ENCODE measurements at places on chromosomes 7 and 10.
A peak's percentile ranks its signal among the peaks of the same experiment; 100 is the strongest.

- DNase-seq, result no peak
These were observed 64.4 kb upstream of the HECTD2 start for GRCh38 chr10:91345716-91346115.

- DNase-seq, result no peak
These were observed 775.3 kb upstream of the POM121L12 start for GRCh38 chr7:52260046-52260665.

DNA sequence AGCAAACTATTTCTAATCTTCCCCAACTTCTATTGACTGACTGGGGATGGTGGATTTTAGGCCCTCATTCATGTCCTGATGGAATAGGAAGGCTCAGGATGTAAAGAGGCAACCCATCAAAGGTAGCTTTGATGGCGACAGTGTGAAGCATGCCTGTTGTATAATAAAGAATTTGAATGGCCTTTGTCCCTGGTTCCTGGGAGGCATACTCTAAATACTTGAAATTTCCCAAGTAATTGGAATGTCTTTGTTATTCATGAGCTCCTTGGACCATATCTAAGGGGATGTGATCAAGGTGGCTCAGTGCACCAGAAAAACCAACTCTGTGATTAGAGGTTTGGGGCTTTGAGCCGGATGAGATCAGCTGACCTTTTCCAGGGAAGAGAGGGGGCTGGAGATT, 264.5 kb upstream of the NEBL start:
- DNase-seq, result no peak

DNA sequence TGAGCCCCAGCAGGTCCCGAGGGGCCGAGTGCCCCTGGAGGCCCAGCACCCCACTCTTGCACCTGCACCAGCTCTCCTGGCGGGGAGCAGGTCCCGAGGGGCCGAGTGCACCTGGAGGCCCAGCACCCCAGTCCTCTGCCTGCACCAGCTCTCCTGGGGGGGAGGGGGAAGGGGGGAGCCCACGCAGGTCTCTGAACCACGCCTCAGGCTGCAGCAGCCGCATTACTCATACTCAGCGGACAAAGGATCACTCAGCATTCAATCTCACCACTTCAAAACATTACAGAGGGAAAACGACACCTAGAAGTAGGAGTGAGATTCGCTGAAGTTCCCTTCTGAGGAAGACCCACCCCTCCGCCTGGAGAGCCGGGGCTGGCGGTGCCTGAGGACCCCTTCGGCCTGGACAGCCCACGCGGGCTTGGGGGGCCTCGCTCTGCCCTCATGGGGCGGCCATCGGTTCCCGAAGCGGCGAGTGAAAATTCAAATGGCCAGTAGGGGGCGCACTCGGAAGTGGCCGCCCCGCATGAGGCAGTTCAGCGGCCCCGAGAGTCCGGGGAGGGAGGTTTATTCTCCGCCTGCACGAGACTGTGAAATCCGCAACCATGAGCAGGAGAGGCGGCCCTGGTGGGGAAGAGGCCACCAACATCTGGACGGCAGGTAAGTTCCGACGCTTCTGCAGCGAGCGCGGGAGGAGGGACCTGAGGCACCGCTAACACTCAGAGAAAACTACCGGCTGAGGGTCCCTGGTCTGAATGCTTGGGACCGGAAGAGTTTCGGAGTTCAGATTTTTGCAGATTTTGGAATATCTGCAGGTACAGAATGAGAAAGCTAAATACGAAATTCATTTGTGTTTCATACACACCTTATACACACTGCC, 1.1 kb upstream of the GPER1 start:
- DNase-seq, result peak; percentile 92

DNA sequence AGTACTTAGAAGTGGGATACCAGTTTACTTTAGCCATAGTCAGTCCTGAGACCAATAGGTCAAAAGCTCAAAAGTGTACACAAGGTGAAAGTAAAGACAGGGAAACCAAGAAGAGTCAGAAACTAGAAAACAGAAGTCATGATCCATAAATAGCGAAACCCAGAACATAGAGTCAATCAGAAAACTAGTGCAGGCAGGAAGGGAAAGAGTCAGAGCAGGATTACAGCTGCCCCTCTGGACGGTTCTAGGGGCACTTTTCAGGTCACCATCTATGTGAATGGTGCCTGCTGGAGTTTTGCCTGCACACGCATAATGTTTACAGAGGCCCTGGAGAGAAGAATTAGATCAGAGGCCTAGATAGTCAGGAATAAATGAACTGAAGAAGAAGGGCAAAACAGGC, 22.4 kb upstream of the DMTF1 start:
- no peak for DNase-seq

- no peak for DNase-seq
These were observed 2.8 kb upstream of the PUS7 start for GRCh38 chr7:105524840-105525239.

DNA sequence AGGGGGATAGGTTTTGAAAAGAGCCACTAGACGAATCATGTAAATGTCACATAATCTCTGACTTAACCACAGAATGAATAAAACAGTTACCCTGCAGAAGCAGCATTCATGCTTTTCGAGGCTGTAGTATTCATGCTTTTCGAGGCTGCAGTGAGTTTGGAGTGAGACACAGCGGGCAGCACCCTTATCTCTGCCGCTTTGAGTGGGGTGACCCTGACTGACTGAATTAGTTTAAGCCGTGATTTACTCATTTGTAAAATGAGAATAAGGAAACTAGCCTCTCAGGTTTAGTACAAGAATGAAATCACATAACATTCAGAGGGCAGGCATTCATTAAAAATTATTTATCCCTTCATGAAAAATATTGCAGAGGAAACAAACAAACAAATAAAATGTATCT, 92.8 kb upstream of the KMT2C start:
- DNase-seq, result no peak

DNA sequence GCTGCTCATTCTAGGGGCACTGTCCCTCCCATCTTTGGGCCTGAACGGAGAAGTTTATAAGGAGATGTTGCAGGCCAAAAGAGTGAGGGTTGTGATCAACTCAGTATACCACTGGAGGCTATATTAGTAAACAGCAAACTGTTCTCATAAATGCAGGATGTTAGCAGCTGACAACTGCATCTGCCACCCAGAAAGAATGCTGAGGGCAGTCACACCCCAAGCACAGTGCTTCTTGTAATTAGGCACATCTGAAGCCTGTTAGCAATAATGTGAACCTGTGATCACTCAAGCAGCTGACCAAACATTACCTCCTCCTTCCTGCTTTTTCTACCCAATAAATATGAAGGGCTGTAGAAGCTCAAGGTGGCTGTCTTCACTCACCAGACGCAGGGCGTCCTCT, 38.4 kb upstream of the ZNF138 start:
- no peak for DNase-seq

- no peak for DNase-seq
These were observed 32.2 kb upstream of the AQP1 start for GRCh38 chr7:30879139-30880124.

DNA sequence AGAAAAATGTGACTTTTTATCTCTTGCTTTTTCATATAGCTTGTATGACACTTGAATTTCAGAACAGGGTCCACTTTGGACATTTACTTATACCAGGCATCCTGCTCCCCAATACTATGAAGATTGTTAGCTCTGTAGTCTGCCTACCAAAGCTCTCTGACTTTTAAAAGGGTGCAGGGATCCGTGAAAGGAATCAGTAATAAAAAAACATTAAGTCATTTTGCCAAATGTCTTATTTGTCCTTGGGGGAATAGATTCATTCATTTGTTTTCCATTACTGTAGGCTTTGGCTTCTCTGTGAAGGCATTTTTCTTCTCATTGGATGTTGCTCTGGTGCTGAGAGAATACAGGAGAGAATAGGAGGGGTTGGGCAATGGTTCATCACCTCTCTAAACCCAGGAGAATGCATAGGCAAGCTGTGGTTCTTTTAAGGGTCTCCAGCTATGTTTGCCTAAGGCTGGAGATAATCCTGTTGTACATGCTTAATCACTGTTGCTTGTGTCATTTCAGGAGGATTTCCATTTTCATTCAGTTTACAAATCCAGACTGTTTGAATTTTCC, 103.5 kb downstream of the SRI start:
- DNase-seq, result no peak

Data from AG08396 (cell line).